ENCODE measurements at places on chromosomes 2 and 18.

GRCh38 chr2:64234785-64235184, 90.6 kb upstream of the PELI1 start:
- no peak for DNase-seq

- DNase-seq = no peak
Measured at GRCh38 chr2:37201766-37202165, 5.5 kb downstream of the CEBPZOS start.

DNA sequence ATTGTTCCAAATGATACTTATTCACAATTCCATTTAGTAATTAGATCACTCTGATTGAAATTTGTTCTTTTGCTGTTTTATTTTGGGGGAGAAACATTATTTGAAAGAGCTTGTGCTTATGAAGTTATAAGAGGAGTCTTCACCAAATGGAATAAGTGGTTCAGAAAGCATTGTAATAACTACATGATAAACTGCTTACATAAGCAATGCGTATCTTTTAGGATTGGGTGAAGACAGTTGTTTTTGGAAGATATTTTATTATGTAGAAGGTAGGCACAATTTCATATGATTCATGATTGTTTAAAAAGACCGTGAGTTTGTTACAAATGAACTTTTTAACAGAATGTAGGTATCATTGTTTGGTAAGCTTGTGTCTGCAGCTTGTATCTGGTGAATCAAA, 14.5 kb downstream of the ZNF638 start:
- DNase-seq = no peak

- DNase-seq = no peak
Measured at GRCh38 chr18:38923126-38923525, 1357.5 kb upstream of the CELF4 start.

DNA sequence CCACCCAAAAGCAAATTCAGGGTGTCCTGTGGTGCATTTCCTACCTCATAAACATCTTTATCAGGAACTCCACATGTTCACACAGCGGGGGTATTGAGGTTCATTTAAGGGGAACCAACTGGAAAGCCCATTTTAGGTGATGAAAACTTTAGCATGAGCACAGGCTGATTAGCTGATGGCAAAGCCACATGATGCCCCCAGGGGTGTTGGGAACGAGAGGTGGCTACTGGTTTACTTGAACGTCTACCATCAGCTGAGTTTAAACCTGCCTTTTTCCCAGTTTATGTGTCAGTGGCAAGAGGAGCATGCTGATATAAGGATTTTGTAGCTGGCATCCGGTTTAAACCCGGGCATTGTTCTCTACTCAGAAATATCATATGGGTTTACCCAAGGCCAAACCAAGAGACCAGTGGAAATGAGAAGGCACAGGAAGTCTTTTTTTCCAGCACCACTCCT, 54.5 kb upstream of the UPP2 start:
- DNase-seq = no peak

Measured in CD4-positive, alpha-beta T cell treated with Interleukin-6 at 100 ng/mL for 8 hours (primary cell).